ENCODE measurements at places on chromosomes 5 and 9. TPM values are rescaled to one million over a fixed set of nuclear protein-coding genes. Genes with fewer than 3 reads are reported as not detected.

The PTPN3 gene
- total RNA-seq = 26.2 TPM

The PCDHGB7 gene
- 22.5 TPM for total RNA-seq

The LYRM7 gene
- total RNA-seq = 5.8 TPM

The RGS14 gene
- total RNA-seq = 28.7 TPM

The CATSPER3 gene
- total RNA-seq = not detected

The TAS2R1 gene
- not detected for total RNA-seq

The CAAP1 gene
- 16.3 TPM for total RNA-seq

The FBP2 gene
- total RNA-seq = 0.49 TPM

All from upper lobe of left lung (tissue), 6 donors.